ENCODE measurements at places on chromosomes 16 and 17. TPM values are rescaled to one million over a fixed set of nuclear protein-coding genes. Genes with fewer than 3 reads are reported as not detected.

DNA sequence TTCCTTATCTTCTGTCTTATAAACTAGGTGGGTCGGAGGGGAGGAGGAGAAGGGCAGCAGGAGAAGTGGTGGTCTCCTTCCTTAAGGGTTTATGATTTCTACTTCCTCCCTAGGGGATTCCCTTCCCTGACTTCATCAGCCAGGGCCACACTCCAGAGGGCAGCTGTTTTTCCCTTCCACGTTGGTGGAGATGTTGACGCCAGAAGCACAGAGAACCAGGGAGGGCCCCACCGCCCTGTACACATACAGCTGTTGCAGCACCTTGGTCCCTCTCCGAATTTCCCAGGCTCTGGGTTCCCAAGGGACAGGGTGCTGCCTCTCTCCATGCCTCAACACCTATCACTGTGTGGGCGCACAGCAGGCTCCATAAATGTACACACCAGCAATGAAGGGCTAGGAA lies 5.6 kb upstream of the SLC6A4 start:
- DNase-seq, result no peak

DNA sequence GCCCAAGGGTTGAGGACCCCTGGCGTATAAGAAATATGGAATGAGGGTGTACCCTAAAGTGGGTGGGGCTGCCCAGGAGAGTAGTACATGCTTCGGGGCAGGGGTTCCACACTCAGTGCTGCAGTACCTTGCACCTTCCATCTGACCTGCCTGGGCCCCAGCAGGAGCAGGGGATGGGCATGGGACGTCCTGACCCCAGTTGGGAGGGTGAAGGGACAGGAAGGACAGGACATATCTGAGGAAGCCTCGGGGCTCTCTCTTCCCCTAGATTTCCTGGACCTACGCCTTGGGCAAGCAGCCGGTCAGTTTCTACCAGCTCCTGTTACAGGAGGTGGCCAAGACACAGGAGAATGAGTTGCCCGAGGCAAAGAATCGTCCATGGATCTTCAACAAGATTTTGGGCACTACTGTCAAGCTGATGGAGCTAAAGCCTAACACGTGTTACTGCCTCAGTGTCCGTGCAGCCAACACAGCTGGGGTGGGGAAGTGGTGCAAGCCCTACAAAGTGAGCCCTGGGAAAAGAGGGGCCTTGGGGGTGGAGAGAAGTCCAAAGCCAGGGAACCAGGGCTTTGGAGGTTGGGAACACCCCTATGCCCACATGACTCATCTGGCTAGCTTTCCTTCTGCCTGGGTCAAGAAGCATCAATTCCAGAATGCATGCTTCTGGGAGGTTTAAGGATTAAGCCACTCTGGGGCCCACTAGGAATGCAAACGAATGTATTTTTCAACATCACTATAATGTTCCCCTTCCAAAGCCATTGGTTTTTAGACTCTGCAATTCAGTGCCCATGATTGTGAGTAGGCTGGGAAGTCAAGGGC lies 7.9 kb downstream of the FNDC8 start:
- no peak for DNase-seq

GRAP gene
- 0.02 TPM for total RNA-seq

DNA sequence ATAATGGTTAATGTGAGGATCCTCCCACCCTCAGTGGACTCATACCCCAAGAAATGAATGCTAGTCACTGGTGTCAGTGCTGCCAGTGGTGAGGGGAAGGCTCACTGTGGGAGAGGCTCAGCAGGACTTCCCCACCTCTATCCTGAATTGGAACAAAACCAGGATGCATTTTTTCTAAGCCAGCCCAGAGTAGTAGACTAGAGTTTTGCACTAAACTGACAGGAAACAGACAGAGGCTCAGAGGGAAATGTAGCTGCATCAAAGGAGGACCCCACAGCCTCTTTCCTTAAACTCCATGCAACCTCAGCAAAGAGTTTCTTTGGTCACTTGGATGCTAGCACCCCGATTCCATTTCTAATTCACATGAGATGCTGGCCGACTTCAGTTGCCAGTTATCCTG lies 10.7 kb upstream of the SKAP1 start:
- no peak for DNase-seq

HOXB13 gene
- total RNA-seq, result 1.2 TPM

DNA sequence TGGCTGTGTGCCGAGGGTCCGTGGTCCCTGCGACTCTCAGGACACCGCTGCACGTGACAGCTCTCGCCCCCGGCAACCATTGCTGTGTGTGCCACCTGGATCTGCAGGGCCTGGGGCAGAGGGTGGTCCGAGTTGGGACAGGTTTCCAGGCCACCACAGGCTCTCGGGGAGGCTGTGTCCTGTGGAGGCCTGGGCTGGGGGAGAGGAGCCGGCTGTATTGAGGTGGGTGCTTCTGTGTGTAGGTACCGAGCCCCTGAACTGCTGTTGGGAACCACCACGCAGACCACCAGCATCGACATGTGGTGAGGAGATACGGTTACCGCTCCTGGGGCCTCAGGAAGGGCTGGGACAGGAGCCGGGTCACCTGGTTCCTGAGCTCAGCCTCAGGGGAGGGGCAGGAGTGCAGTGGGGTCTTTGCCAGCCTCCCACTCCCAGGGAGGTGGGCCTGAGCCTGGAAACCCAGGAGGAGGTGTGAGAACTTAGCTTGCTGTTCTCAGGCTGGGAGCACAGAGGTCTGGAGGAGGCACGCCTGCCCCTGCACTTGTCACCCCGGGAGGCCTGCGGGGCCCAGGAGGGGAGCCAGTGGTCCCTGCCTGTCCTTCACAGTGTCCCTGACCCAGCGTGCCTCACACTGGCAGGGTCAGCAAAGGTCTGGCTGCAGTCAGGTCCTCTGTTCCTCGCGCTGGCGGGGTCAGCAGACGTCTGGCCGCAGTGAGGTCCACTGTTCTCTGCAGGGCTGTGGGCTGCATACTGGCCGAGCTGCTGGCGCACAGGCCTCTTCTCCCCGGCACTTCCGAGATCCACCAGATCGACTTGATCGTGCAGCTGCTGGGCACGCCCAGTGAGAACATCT lies 7.3 kb downstream of the SPATA2L start:
- no peak for DNase-seq

DNA sequence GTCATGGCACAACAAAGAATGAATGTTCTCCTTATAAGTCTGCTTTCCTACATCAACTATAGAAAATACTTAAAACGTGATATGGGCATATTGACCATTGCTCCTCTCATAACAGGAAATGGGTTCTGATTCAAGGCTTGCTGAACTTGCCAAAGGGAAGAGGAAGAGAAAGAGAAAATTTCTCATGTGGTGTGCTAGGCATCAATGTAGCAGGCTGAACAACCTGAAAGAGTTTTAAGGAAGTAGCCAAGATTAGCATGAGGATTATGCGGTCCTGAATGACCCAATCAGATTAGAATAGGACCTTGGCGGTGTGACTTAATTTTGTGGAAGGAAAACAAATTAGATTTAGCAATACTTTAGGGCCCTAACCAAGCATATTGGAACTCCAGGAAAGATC lies 617.7 kb upstream of the CDH11 start:
- no peak for DNase-seq

ALDH3A1 gene
- 0.16 TPM for total RNA-seq

DNA sequence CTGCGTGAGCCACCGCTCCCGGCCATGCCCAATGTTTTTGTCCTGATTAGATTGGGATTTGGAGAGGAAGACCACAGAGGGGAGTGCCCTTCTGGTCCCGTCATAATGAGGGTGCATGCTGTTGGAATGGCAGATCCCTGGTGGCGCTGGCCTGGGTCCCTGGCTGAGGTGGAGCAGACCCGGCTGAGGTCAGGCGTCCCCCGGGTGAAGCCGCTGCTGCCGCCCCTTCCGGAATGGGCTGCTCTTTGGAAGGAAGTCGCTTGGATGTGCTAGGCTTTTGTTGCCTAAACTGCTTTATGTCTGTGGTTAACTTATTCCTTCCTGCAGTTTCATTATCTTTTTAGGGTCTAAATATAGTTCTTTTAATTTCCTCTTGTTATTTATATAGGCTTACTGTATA lies 120.3 kb upstream of the CHMP6 start:
- no peak for DNase-seq

GRCh38 chr16:21592191-21592590 lies 7.2 kb upstream of the METTL9 start:
- no peak for DNase-seq

CCDC102A gene
- total RNA-seq, result 16.5 TPM

GRCh38 chr16:53745753-53746266 lies 41.9 kb downstream of the FTO start:
- DNase-seq, result peak; percentile 52

CEP295NL gene
- total RNA-seq, result 0.81 TPM

GRCh38 chr16:65521633-65522328 lies 399.9 kb upstream of the CDH11 start:
- DNase-seq, result no peak

GRCh38 chr16:87723226-87723623 lies 42.6 kb downstream of the KLHDC4 start:
- DNase-seq, result peak; percentile 94

- no peak for DNase-seq
These were observed 537 bp upstream of the GJC1 start for GRCh38 chr17:44830359-44831288.

GRCh38 chr16:89055894-89056555 lies 37.6 kb upstream of the ACSF3 start:
- DNase-seq, result no peak

DNA sequence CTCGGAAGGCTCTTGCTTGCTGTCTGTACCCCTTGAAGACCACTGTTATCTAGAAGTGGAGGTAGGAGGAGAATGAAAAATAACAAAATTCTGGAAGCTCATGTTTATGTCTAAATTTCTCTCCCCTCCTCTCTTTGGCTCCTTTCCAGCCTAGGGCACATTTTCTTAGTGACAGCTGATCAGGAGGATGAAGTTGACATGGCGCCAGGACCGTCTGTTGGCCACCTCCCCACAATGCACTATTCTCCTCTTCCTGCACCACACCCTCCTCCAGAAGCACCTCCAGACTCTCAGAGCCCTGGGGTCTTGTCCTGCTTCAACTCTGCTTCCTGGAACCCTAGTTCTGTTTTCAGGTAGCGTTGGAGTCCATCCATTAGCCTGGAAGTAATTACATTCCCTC lies 25.5 kb upstream of the SSTR2 start:
- no peak for DNase-seq

- DNase-seq, result no peak
These were observed 470.9 kb upstream of the SOX9 start for GRCh38 chr17:71649941-71650350.

GRCh38 chr17:43003542-43004172 lies 2.9 kb upstream of the IFI35 start:
- DNase-seq, result peak; percentile 80

GRCh38 chr17:73011016-73011486 lies 81.4 kb downstream of the SLC39A11 start:
- DNase-seq, result peak; percentile 27

GRCh38 chr17:55172612-55173011 lies 92.1 kb upstream of the HLF start:
- no peak for DNase-seq

DNA sequence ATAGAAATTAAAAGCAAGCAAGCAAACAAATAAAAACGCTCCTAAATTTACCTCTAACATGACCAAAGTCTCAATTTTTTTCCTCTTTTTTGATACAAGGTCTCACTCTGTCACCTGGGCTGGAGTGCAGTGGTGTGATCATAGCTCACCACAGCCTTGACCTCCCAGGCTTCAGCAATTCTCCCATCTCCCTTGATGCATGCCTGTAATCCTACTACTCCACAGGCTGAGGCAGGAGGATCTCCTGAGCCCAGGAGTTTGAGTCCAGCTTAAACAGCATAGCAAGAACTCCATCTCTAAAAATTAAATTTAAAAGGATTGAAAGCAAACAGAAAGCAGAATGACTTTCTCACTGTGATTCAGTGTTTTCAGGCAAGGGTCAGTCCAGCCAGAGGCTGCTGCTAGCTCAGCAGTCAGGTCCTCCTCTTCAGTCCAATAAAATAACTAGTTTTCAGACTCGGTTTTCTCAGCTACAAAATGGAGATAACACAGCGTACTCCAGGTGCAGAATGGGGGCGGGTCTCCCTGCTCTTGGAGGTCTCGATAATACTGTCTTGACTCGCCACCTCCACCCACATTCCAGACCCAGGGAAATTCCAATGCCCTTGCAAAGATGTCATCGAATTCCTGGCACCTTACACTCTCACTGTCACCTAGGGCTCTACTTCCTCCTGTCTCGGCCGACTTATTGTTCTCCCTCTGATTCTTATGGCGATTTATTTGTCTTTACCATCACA lies 20.7 kb upstream of the MRTFB start:
- DNase-seq, result peak; percentile 65

Measured in A172 (cell line).